ENCODE measurements at places on chromosomes 11 and 22. TPM values are rescaled to one million over a fixed set of nuclear protein-coding genes. Genes with fewer than 3 reads are reported as not detected.

Gene CKAP5
- total RNA-seq: 57.1 TPM

Gene ART5
- total RNA-seq: 0.21 TPM

Gene SULT4A1
- 0.63 TPM for total RNA-seq

Gene APOL3
- total RNA-seq: 33.3 TPM

Gene DEPDC7
- 0.41 TPM for total RNA-seq

Gene USP2
- total RNA-seq: 65.8 TPM

Gene TBX1
- total RNA-seq: 2.4 TPM

Gene DGCR6
- 4.2 TPM for total RNA-seq

Gene MN1
- total RNA-seq: 13.1 TPM

Gene GSTT2B
- total RNA-seq: 4.8 TPM

Gene TSSK2
- total RNA-seq: not detected

Gene INS
- total RNA-seq: not detected

All from left cardiac atrium (tissue), 4 donors.